Tibial nerve (tissue), 4 donors: ENCODE measurements at places on chromosomes 7 and 10. TPM values are rescaled to one million over a fixed set of nuclear protein-coding genes. Genes with fewer than 3 reads are reported as not detected.

Gene PLXDC2
- 78.1 TPM for total RNA-seq

GRCh38 chr7:74092321-74092963 lies 8.8 kb downstream of the LIMK1 start:
- no peaks in the 10 kb centered on the region for H3K27me3 ChIP-seq
- peak overlapping the region; percentile 13 for H3K4me3 ChIP-seq
- peaks cover 40% of the 10 kb centered on the region for H3K36me3 ChIP-seq
- peaks cover 37% of the 10 kb centered on the region for H3K4me1 ChIP-seq
- peak overlapping the region; percentile 78 for H3K27ac ChIP-seq

DNA sequence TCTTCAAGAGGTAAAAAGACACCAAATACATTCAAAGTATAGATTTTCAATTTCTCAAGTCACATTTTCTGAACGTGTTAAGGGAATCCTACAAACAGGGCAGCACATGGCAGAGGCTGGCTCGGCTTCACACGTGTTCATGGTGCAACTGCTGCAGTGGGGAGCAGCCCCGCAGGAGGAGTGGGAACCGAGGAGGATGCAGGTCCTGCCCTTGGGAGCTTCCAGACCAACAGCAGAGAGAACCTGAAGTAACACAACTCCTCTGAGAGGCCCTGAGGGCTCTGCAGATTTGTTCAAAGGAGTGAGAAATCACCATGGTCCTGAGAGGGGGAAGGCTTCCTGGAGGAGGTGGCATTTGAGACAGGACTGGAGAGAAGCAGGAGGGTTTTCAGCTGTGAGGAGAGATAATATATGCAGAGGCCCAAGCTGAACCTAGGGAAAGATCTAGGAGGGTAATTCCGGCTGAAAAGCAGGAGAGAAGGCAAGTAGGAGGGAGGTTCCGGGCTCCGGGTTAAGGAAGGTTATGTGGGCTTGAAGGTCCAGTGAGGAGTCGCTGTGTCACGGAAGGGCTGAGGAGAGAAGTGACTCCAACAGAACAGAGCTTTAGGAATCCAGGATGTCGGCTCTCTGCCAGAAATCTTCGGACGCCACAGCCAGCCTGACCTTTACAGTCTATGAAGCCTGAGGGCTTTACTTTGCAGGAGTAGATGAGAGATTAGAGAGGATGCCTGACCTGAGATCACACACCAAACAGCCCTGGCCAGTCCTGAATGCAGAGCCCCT lies 77.5 kb downstream of the GPR26 start:
- H3K4me1 ChIP-seq: no peaks in the 10 kb centered on the region
- H3K27me3 ChIP-seq: no peaks in the 10 kb centered on the region
- DNase-seq: no peak
- H3K27ac ChIP-seq: no peak overlapping the region

DNA sequence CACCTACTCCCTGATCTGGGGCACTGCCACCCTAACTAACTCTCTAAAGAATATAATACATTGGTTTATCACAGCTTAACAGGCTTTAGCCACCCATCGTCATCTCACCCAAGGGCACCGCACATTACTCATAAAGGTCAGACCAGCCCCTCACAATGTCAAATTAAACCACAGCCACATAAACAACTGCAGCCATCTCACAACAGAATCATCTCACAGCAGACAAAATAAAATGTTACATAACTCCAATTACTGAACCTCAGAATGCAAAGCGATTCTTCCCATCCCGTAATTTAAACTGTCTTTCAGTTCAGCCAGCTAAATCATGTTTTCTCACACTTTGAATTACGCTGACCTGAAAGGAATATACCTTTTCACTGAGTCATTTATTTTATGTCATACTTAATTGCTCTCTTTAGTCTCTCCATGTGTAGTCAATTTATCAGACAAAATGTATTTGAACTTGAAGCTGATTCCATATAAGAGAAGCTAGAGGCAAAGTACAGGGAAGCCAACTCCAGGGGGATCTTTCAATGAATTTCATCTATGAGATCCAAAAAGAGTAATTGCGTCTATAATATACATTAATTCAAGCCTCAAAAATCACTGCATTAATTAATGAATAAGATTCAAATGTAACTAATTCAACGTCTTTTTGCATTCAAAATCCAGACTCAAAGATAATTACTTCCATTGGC lies 96.9 kb upstream of the NEBL start:
- DNase-seq: no peak
- no peaks in the 10 kb centered on the region for H3K36me3 ChIP-seq
- no peak overlapping the region for H3K27ac ChIP-seq
- H3K4me1 ChIP-seq: no peaks in the 10 kb centered on the region

DNA sequence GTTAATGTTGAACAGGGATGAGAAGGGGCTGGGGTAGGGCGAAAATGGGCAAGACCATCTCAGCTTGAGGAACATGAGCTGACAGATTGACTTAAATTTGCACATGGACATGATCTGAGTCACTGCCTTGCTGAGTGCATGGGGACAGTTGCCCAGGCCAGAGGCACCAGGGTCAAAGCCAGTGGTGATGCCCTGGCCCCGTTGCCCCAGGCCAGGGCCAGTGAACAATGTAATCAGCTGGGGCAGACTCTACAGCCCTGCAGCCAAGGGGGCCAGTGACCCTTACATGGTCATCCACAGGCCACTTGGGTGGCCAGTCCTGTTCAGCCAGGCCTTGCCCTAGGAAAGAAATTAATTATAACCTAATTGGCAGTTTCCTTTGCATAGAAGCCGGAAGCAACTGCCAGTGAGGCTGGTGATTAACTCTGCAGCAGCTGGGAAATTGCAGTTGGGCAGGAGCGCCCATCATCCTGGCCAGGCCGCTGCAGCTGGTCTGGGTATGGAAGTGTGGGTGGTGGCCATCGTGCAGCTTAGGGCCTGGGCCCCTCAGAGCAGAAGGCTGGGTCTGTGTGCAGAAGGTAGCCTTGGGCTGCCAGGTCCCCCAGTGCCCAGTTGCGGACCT lies 9.6 kb downstream of the RET start:
- peaks cover 13% of the 10 kb centered on the region for H3K27me3 ChIP-seq
- H3K36me3 ChIP-seq: no peaks in the 10 kb centered on the region
- no peaks in the 10 kb centered on the region for H3K4me1 ChIP-seq

DNA sequence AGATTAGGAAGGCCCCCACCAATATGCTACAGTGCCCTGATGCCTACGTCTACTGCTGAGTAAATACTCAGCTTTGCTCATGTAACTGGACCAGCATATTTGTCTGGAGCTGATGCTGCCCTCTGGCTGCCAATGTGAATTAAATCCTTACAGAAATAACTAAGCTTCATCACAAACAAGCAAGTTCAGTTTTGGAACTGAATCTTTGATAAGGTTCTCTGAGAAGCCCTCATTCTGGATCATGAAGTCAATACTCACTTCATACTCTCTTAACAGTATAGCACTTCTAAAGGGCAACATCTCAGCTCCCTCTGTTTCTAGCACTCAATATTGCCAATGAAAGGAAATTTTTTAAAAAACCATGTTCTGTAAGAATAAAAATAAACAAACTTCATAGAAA lies 246.7 kb downstream of the ETV1 start:
- no peak overlapping the region for H3K27ac ChIP-seq
- no peak for DNase-seq
- peaks cover 12% of the 10 kb centered on the region for H3K4me1 ChIP-seq
- H3K27me3 ChIP-seq: no peaks in the 10 kb centered on the region
- no peaks in the 10 kb centered on the region for H3K36me3 ChIP-seq

- no peaks in the 10 kb centered on the region for H3K36me3 ChIP-seq
- H3K27me3 ChIP-seq: no peaks in the 10 kb centered on the region
- no peaks in the 10 kb centered on the region for H3K4me1 ChIP-seq
- DNase-seq: no peak
- H3K4me3 ChIP-seq: no peak overlapping the region
Measured at GRCh38 chr7:70935854-70936253, 196.1 kb upstream of the GALNT17 start.

- no peaks in the 10 kb centered on the region for H3K36me3 ChIP-seq
- no peak for DNase-seq
- no peak overlapping the region for H3K4me3 ChIP-seq
- H3K27ac ChIP-seq: no peak overlapping the region
- H3K27me3 ChIP-seq: no peaks in the 10 kb centered on the region
Measured at GRCh38 chr10:24351961-24352360, 143.0 kb downstream of the KIAA1217 start.

GRCh38 chr7:135800560-135800959 lies 51.9 kb upstream of the FAM180A start:
- DNase-seq: no peak
- no peak overlapping the region for H3K27ac ChIP-seq
- H3K4me3 ChIP-seq: no peak overlapping the region
- H3K27me3 ChIP-seq: no peaks in the 10 kb centered on the region
- H3K36me3 ChIP-seq: no peaks in the 10 kb centered on the region

DNA sequence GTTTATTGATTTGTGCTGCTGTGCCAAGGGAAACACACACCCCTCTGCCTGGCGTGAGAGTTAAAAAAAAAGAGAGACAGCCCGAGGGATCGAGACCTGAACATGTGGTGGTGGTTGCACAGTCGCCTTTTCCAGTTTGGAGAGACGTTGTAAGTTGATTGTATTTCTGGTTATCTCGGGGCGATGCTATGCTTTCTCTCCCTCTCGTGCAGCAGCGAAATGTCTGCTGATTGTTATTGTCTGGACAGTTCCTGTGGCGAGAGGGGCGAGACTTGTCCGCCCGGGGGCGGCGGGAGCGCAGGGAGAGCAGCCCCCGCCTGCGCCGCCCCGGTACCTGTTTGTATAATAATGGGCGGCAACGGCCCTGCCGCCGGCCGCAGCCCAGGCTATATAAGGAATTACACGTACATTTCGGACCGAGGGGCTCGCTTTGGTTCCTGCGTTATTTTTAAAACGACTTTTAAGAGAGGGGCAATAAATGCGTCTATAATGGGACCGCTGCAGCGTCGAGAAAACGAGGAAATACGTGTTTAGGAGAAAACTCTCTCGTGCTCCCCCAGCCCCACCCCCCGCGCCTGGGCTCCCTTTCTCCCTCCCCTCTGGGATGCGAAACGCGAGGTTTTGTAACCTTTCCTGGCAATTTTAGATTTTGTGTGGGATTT lies 1.7 kb downstream of the ZEB1 start:
- peak overlapping the region; percentile 95 for H3K4me3 ChIP-seq
- DNase-seq: peak; percentile 32
- H3K27ac ChIP-seq: peak overlapping the region; percentile 93
- no peaks in the 10 kb centered on the region for H3K27me3 ChIP-seq

- H3K4me1 ChIP-seq: no peaks in the 10 kb centered on the region
- no peak overlapping the region for H3K27ac ChIP-seq
- no peaks in the 10 kb centered on the region for H3K36me3 ChIP-seq
- no peak for DNase-seq
- no peaks in the 10 kb centered on the region for H3K27me3 ChIP-seq
- H3K4me3 ChIP-seq: no peak overlapping the region
Measured at GRCh38 chr10:6563731-6564130, 16.3 kb downstream of the PRKCQ start.

- no peaks in the 10 kb centered on the region for H3K27me3 ChIP-seq
- no peak for DNase-seq
- no peaks in the 10 kb centered on the region for H3K36me3 ChIP-seq
- no peak overlapping the region for H3K4me3 ChIP-seq
- H3K4me1 ChIP-seq: no peaks in the 10 kb centered on the region
- no peak overlapping the region for H3K27ac ChIP-seq
Measured at GRCh38 chr7:24898691-24899090, 81.3 kb downstream of the OSBPL3 start.

GRCh38 chr10:31697271-31698180 lies 231.1 kb downstream of the ARHGAP12 start:
- no peaks in the 10 kb centered on the region for H3K27me3 ChIP-seq
- H3K36me3 ChIP-seq: no peaks in the 10 kb centered on the region
- DNase-seq: peak; percentile 70

GRCh38 chr10:96230527-96230926 lies 40.8 kb downstream of the BLNK start:
- H3K27ac ChIP-seq: no peak overlapping the region
- no peaks in the 10 kb centered on the region for H3K27me3 ChIP-seq
- H3K4me1 ChIP-seq: no peaks in the 10 kb centered on the region
- DNase-seq: no peak

DNA sequence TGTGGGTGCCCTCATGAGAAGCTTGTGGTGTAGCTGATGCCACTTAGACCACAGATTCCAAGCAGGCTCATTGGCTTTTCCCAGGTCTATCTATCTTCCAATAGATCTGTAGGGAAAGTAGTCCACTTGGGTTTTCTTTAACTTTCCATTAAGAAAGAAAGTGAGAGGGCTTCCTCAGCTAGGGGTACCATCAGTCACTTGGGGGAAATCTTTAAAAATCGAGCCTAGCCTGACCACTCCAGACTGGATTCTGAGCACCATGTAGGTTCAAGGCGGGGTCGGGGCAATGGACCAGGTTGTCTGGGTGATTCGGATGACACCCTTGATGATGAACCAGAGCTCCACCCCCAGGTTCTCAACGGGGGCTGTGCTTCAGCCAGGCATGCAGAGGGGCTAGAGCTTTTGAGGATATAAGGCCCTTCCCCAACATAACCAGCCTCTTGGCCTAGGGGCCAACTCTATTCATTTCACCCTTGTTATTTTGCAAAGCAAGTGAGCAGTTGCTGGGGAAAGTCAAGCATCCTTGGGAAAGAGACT lies 27.0 kb downstream of the ITPRIP start:
- no peak overlapping the region for H3K4me3 ChIP-seq
- peak; percentile 6 for DNase-seq
- no peaks in the 10 kb centered on the region for H3K27me3 ChIP-seq
- H3K36me3 ChIP-seq: no peaks in the 10 kb centered on the region

GRCh38 chr7:109094-109493 lies 83.3 kb upstream of the FAM20C start:
- no peaks in the 10 kb centered on the region for H3K4me1 ChIP-seq
- no peak overlapping the region for H3K27ac ChIP-seq
- DNase-seq: no peak
- H3K4me3 ChIP-seq: no peak overlapping the region

DNA sequence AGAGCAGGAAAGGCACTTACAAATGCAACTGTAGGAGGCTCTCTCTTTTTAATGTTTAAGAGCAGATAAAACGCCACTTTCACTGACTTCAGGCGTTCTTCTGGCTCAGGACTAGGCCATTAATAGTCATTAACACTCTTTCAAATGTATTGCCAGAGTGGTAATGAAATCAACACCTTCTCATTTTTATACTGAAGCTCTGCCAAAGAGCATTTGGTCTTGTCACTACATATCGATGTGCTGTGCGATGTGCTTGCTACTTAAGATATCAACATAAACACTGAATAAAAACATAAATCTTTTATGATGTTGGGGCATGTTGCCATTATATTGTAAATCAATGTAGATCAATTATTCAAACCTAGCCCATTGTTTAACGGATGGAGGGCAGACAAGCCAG lies 634.7 kb downstream of the ARL4A start:
- no peaks in the 10 kb centered on the region for H3K27me3 ChIP-seq
- no peaks in the 10 kb centered on the region for H3K4me1 ChIP-seq
- no peak overlapping the region for H3K27ac ChIP-seq
- no peak for DNase-seq
- H3K4me3 ChIP-seq: no peak overlapping the region
- no peaks in the 10 kb centered on the region for H3K36me3 ChIP-seq

Gene TUBGCP2
- 52.2 TPM for total RNA-seq

DNA sequence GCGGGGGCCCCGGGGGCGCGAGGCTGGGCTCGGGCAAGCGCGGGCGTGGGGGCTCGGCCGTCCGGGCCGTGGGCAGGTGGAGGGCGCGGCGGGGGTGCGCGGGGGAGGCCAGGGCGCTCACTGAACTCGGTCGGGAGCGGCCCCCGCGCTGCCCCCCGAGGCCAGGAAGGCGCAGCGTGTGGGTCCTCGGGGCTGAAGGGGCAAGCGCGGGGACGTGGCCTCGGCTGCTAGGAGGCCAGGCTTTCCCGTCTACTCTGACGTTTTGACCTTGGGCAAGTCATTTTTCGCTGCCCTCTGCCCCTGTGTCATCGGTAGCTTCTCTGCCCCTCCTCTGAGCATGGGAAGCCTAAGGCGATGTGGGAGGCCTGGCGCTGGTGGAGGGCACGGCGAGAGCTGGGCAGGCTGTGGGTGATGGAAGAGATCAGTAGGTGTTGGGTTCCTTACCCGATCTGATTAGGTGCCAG lies 441 bp downstream of the FBH1 start:
- H3K4me3 ChIP-seq: peak overlapping the region; percentile 67
- H3K4me1 ChIP-seq: peaks cover 42% of the 10 kb centered on the region
- no peaks in the 10 kb centered on the region for H3K27me3 ChIP-seq
- no peak for DNase-seq
- peak overlapping the region; percentile 86 for H3K27ac ChIP-seq
